Endodermal cell (in vitro differentiated cells): ENCODE measurements at places on chromosomes 3 and 15. TPM values are rescaled to one million over a fixed set of nuclear protein-coding genes. Genes with fewer than 3 reads are reported as not detected.
A peak's percentile ranks its signal among the peaks of the same experiment; 100 is the strongest.

GOLGA6A gene
- total RNA-seq = 0.42 to 1.1 TPM (median 0.86 TPM) in 3 replicates

CORO2B gene
- total RNA-seq = 0.77 and 1.1 TPM in 2 replicates

DNA sequence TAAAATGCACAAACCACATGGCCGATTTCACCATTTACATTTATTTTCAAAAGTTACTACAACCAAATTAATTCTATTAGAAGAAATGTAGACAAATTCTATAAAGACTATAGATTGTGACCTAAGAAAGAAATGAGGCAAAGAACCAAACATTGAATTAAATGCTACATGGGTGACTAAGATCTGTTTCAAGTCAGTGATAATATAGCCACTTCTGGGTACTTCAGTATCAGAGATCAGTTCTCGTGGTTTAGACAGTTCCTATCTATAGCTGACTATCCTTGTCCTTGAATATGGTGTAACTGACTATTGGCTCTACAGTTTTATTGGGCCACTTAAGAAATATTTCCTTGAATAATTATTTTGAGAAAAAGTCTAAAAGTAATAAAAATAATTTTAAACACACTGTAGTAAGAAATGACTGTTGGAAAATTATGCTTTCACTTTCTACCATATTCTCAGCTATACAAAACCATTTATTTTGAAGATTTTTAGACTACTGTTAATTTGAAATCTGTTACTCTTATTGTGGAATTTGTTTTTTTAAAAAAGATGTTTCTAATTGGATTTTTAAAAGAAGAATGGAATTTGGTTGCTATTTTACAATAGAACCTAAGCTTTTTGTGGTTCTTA lies 14.1 kb downstream of the KCNMB3 start:
- H3K4me3 ChIP-seq = no peak overlapping the region
- H3K4me1 ChIP-seq = no peaks in the 10 kb centered on the region
- peaks cover 12% of the 10 kb centered on the region for H3K36me3 ChIP-seq

- peak; percentile 65 for DNase-seq
- no peaks in the 10 kb centered on the region for H3K36me3 ChIP-seq
- H3K4me3 ChIP-seq = no peak overlapping the region
These were observed 485.5 kb upstream of the THBS1 start for GRCh38 chr15:39095218-39095879.

DNA sequence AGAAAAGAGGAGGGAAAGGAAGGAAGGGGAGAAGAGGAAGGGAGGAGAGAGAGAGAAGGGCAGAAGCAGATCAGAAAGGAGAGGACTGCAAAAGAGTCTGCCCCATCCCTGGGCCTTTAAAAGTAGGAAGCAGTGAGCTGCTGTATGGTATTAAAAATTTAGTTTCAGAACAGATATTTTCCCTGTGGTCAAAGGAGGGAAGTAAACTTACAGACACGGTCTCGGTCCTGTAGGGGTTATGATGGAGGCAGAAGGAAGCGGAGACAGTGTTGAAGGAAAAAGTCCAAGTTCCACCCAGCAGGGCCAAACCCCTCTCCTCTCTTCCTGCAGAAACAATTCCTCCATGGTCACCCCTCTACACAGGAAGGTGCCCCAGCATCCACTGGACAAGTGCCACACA lies 122.0 kb upstream of the PROK2 start:
- H3K4me1 ChIP-seq = no peaks in the 10 kb centered on the region
- H3K27me3 ChIP-seq = no peaks in the 10 kb centered on the region
- DNase-seq = no peak
- H3K36me3 ChIP-seq = no peaks in the 10 kb centered on the region

GRCh38 chr15:39173426-39173825 lies 407.5 kb upstream of the THBS1 start:
- H3K36me3 ChIP-seq = no peaks in the 10 kb centered on the region
- no peaks in the 10 kb centered on the region for H3K27me3 ChIP-seq
- peaks cover 6% of the 10 kb centered on the region for H3K4me1 ChIP-seq
- H3K27ac ChIP-seq = no peak overlapping the region

DNA sequence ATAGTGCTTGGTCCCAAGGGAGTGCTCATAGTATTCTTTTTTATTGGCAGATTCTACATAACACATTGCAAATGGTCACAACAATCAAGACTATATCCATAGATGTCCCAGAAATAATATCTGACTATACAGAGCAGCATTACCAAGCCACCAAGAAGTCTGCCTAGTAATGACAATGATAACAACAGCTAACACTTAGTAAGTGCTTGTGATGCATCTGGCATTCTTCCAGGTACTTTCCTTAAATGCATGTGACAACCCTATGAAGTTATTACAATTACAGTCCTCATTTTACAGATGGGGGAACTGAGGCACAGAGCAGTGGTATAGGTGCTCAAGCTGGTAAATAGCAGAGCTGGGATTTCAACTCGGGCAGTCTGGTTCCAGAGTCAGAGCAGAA lies 49.6 kb upstream of the ICE2 start:
- no peaks in the 10 kb centered on the region for H3K27me3 ChIP-seq
- H3K36me3 ChIP-seq = peaks cover 21% of the 10 kb centered on the region
- no peak overlapping the region for H3K4me3 ChIP-seq
- no peaks in the 10 kb centered on the region for H3K4me1 ChIP-seq

DNA sequence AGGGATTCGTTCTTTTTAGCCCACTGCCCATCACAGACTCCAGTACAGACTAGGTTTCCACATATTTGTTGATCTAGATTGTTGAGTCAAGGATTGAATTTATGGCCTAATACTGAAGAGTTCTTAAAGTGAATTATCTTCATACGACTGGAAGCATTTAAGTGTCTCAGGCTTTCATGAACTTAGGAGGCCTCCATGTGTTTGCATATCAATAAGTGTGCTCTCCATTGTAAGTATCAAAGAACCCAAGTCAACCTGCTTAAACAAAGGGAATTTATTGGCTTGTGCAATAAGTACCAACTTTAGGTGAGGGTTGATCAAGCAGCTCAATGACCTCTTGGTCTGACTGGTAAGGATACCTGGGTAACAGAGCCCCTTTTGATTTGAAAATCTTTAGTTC lies 382.1 kb downstream of the PDCD6IP start:
- no peaks in the 10 kb centered on the region for H3K27me3 ChIP-seq
- H3K27ac ChIP-seq = no peak overlapping the region
- no peaks in the 10 kb centered on the region for H3K4me1 ChIP-seq
- no peak for DNase-seq
- H3K36me3 ChIP-seq = no peaks in the 10 kb centered on the region

AP3B2 gene
- total RNA-seq = 15.6 to 27.0 TPM (median 24.4 TPM) in 3 replicates

ZNF621 gene
- 18.9 and 21.3 TPM in 2 replicates for total RNA-seq

MAP1A gene
- 1.1 and 1.4 TPM in 2 replicates for total RNA-seq

DNA sequence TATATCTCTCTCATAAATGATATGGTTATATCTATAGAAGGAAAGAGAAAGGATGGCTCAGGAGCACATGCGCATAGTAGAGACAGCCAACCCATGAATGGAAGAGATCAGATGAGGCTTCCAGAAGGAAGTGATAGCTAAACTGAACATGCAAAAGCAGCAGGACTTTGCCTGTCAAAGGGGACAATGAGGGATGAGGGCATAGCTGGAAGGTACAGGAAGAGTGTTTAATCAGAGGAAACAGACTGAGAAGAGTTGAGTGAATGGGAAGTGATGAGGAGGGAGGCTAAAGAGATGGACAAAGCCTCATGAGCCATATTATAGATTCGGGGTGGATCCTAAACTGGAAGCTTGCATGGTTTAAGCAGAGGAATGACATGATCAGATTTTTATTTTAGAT lies 26.5 kb upstream of the VEPH1 start:
- H3K4me1 ChIP-seq = no peaks in the 10 kb centered on the region
- H3K27ac ChIP-seq = no peak overlapping the region
- no peaks in the 10 kb centered on the region for H3K27me3 ChIP-seq
- no peaks in the 10 kb centered on the region for H3K36me3 ChIP-seq

EHHADH gene
- 73.7 and 79.2 TPM in 2 replicates for total RNA-seq

DNA sequence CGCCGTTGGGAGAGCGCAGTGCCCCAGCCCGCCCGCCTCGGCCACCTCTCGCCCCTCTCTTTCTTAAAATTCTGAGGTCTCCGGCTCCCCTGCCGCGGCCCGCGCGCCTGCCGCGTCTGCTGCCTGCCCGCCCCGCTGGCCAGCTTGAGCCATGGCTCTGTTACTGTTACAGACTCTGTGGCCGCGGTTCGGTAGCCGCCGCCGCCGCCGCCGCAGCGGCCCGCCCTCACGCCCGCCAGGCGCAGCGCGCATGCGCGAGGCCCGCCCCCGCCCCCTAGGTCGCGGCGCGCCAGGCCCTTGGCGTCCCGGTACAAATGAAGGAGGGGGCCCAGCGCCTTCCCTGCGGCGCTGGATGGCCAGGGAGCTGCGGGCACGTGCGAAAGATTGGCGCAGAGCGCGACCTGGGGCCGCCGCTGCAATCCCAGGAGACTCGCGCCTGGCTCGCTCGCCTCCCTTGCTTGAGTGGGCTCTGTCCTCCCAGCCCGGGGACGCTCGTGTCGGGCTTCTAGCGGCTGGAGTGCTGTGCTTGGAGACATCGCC lies at the start of gene ONECUT1:
ONECUT1 (minus strand) TSS at position 168 of the 540 bp plus-strand sequence. CDS start 452 bp downstream, outside the sequence.
- peak within 1 kb of the TSS; percentile 2 for H3K27ac ChIP-seq
- H3K36me3 ChIP-seq = no peaks in the 10 kb centered on the region
- H3K27me3 ChIP-seq = peaks cover 98% of the 10 kb centered on the region

GRCh38 chr3:174278094-174278493 lies 581.0 kb upstream of the NAALADL2 start:
- no peak for DNase-seq
- no peaks in the 10 kb centered on the region for H3K27me3 ChIP-seq
- no peaks in the 10 kb centered on the region for H3K36me3 ChIP-seq
- no peak overlapping the region for H3K4me3 ChIP-seq
- H3K4me1 ChIP-seq = no peaks in the 10 kb centered on the region
- no peak overlapping the region for H3K27ac ChIP-seq

PLD1 gene
- 9.5 and 11.6 TPM in 2 replicates for total RNA-seq

- no peaks in the 10 kb centered on the region for H3K27me3 ChIP-seq
- no peak overlapping the region for H3K27ac ChIP-seq
- no peaks in the 10 kb centered on the region for H3K4me1 ChIP-seq
- DNase-seq = no peak
- H3K36me3 ChIP-seq = peaks cover 38% of the 10 kb centered on the region
These were observed 77.1 kb upstream of the MEX3B start for GRCh38 chr15:82122746-82123400.

MUC13 gene
- total RNA-seq = not detected in 3 replicates

DNA sequence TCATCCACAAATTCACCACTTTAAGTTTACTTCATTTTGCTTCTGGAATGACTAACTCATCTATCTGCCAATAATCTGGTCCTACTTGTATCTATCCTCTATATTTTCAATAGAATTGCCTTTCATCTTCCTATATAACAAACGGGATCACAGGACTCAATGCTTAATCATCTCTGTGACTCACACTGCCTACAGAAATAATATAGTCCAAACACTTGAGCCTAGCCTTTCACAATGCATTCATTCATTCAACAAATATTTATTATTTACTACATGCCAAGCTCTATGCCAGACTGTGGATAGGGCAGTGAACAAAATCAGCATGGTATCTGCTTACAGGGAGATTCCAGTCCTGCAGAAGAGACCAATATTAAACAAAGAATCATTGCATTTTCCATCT lies 16.6 kb upstream of the AGTR1 start:
- H3K36me3 ChIP-seq = no peaks in the 10 kb centered on the region
- H3K4me3 ChIP-seq = no peak overlapping the region
- H3K27ac ChIP-seq = no peak overlapping the region
- DNase-seq = no peak
- no peaks in the 10 kb centered on the region for H3K27me3 ChIP-seq

GRCh38 chr15:88704791-88705768 lies 66.3 kb downstream of the ISG20 start:
- no peak overlapping the region for H3K27ac ChIP-seq
- no peaks in the 10 kb centered on the region for H3K4me1 ChIP-seq
- peak overlapping the region; percentile 73 for H3K4me3 ChIP-seq
- H3K27me3 ChIP-seq = peaks cover 66% of the 10 kb centered on the region

- H3K4me3 ChIP-seq = no peak overlapping the region
- no peaks in the 10 kb centered on the region for H3K36me3 ChIP-seq
- DNase-seq = peak; percentile 59
- H3K27me3 ChIP-seq = no peaks in the 10 kb centered on the region
- peaks cover 2% of the 10 kb centered on the region for H3K4me1 ChIP-seq
These were observed 138.7 kb upstream of the CBLB start for GRCh38 chr3:106007512-106007911.

ANKRD63 gene
- total RNA-seq = 0.41 TPM in 1 of 2 replicates, not detected in the other

ZPLD1 gene
- total RNA-seq = 0.18 TPM in 1 of 2 replicates, not detected in the other

DNA sequence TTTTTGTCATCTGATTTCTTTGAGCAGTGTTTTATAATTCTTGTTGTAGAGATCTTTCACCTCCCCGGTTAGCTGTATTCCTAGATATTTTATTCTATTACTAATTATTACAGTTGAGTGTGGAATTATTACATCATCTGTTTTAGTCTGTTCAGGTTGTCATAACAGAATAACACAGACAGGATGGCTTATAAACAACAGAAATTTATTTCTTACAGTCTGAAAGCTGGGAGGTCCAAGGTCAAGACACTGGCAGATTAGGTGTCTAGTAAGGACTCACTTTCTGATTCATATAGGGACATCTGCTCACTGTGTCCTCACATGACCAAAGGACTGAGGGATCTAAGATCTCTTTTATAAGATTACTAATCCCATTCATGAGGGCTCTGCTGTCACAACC lies 121.3 kb upstream of the THBS1 start:
- no peak overlapping the region for H3K4me3 ChIP-seq
- no peaks in the 10 kb centered on the region for H3K36me3 ChIP-seq
- DNase-seq = no peak
- no peaks in the 10 kb centered on the region for H3K4me1 ChIP-seq
- H3K27ac ChIP-seq = no peak overlapping the region
- no peaks in the 10 kb centered on the region for H3K27me3 ChIP-seq

DNA sequence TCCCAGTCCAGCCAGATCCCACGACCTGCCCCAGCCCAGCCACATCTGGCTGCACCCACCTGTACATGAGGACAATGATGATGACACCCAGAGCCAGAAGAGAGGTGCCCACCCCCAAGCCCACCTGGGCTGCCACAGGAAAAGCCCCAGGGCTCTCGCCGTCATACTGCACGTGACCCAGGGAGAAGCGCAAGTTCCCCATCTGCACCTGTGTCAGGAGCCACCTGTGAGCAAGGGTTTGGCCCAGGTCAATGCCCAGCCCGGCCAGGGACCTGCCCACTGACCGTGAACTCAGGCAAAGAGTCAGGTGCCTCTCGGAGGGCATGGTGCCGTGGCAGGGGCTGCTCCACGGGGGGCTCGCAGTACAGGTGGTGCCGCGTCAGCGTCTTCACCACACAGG lies 16.3 kb downstream of the PLXNB1 start:
- no peaks in the 10 kb centered on the region for H3K4me1 ChIP-seq
- no peaks in the 10 kb centered on the region for H3K27me3 ChIP-seq
- H3K27ac ChIP-seq = no peak overlapping the region

GRK7 gene
- total RNA-seq = not detected in 3 replicates

IL5RA gene
- not detected in 3 replicates for total RNA-seq

- H3K4me1 ChIP-seq = no peaks in the 10 kb centered on the region
- no peak overlapping the region for H3K4me3 ChIP-seq
- peaks cover 11% of the 10 kb centered on the region for H3K36me3 ChIP-seq
- no peak overlapping the region for H3K27ac ChIP-seq
- no peak for DNase-seq
These were observed 37.8 kb downstream of the ABHD2 start for GRCh38 chr15:89126009-89126408.

GRCh38 chr3:174132421-174133042 lies 726.6 kb upstream of the NAALADL2 start:
- no peak for DNase-seq
- no peaks in the 10 kb centered on the region for H3K36me3 ChIP-seq
- peaks cover 7% of the 10 kb centered on the region for H3K4me1 ChIP-seq
- no peak overlapping the region for H3K27ac ChIP-seq
- H3K27me3 ChIP-seq = no peaks in the 10 kb centered on the region

LYSMD4 gene
- 3.7 to 9.2 TPM (median 8.9 TPM) in 3 replicates for total RNA-seq

CNTN6 gene
- 0.14 and 0.31 TPM in 2 replicates for total RNA-seq

GRCh38 chr3:128681369-128681829 lies 30.8 kb upstream of the RPN1 start:
- peak overlapping the region; percentile 76 for H3K4me3 ChIP-seq
- DNase-seq = no peak
- H3K4me1 ChIP-seq = peaks cover 4% of the 10 kb centered on the region
- no peaks in the 10 kb centered on the region for H3K27me3 ChIP-seq
- H3K27ac ChIP-seq = peak overlapping the region; percentile 100
